Daoy (cell line): ENCODE measurements at places on chromosomes 4 and X. TPM values are rescaled to one million over a fixed set of nuclear protein-coding genes. Genes with fewer than 3 reads are reported as not detected.

GRCh38 chr4:140931911-140932310 is 175.7 kb upstream of the TBC1D9 start:
- peak; percentile 15 for DNase-seq

GRCh38 chr4:7014815-7015214 is 28.4 kb upstream of the TADA2B start:
- DNase-seq: no peak

PDE6B gene
- 0.51 and 4.2 TPM in 2 replicates for total RNA-seq

DNA sequence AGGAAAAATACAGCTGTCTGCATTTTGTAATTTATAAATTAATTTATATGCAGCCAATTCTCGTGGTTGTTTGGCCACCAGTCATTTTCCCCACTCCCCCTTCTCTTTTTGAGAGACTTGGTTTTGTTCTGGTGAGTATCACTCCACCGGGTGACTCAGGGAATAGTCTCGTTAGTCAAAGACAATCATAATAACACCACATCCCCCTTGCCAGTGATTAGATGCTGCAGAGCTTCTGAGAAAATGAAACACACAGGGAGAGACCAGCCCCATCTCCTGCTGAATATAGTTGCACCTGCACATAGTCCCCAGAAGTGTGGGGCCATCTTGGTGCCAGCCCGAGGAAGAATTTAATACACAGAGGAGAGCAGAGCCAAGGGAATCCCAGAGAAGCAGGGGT is 8.0 kb upstream of the FNIP2 start:
- peak; percentile 24 for DNase-seq

DNA sequence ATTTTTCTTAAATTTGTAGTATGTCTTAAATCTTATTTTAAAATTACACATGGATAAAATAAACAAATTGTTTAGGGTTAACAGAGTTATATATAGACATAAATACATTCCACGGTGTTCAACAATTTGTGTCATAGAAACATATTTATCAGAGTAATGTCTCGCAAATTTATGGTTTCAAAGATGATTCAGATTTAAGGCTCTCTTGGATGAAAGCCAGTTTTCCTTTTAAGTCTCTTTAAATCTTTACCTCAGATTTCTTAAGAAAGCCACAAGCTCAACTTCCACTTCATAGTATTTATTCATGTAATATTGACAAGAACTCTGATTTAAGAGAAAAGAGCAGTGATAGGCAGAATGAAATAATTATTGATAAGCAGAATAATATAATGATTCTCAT is 1254.8 kb upstream of the ADGRL3 start:
- DNase-seq: no peak

- no peak for DNase-seq
Observed at GRCh38 chrX:153921511-153922446, 4.3 kb downstream of the ARHGAP4 start.

DNA sequence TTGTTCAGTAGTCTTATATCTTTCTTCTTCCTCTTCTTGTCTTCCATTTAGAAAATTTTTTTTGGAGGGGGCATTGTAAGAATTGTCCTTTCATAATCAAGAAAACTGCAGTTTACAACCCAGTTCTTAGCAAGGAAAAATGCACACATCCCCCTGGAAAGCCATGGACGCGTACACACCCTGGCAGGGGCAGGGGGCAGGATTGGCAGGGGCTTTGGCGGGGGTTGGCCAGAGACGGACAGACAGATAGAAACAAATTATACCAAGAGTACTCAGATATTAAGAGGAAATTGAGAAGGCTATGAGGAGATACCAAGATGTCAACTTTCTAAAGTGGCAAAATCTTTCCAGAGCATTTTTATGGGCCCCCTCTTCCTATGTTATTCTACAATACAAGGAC is 322.5 kb upstream of the CPXCR1 start:
- no peak for DNase-seq

DNA sequence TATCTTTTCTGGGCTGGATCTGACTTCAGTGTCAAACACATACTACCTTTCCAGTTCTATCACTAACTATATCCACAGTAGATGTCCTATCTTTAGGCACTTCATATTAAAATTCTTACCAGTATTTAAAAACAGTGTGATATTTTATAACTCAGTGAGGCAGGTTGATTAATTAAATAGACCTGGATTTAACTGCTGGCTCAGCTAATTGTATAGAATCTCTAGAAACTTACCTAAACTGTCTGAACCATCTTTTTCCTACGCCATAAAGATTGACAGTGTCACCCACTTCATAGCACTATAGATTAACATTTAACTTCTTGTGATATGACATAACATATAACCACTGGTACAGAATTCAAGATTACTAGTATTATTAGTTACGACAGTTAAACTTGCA is 935.3 kb downstream of the FAT4 start:
- no peak for DNase-seq

GRCh38 chr4:108683479-108683878 is 33.1 kb downstream of the OSTC start:
- no peak for DNase-seq

DDX60 gene
- total RNA-seq: 9.3 and 10.4 TPM in 2 replicates

GRCh38 chrX:22171287-22172060 is 101.2 kb upstream of the CBLL2 start:
- DNase-seq: no peak
